CD4-positive, alpha-beta T cell treated with Interleukin-6 for 4 hours (primary cell): ENCODE measurements at places on chromosomes 6 and 20.

GRCh38 chr20:54065601-54066038, 4.8 kb downstream of the BCAS1 start:
- DNase-seq: no peak

DNA sequence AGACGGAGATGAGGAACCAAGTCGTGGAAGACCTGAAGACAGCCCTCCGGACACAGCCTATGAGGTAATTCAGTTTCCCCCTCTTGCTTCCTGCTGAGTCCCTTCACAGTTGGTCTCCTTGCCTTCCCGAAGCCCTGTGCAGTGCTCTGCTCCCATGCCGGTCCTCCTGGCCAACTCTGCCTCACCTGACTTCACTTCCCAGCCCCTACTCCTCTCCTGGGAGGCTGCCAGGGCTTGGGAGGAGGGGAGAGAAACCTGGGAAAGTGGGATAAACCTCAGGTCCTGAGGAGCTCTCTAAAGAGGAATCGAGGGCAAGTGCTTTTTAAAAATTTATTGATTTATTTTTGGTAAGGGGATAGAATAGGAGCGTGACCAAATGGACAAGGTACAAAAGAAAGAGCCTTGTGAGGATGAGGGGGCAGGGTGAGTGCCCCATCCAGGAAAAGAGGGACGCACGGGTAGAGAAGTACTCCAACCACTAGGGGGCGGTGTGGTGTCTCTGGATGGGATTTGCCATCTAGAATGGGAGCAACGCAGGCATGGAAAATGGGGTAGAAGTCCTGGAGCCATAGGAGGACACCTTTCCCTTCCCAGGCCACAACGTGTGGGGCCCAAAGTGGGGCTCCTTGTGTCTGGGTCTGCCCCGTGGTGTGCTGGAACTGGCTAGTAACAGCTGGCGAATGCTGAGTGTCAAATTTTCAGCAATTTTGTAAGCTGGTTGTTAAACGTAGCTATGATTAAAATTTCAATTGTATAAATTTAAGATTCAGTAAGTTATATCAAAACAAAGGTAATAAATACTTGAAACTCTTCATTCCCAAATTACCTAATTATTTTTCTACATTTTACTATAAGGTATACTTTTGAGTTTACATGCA, 69.0 kb downstream of the MOCS1 start:
- DNase-seq: peak; percentile 63

GRCh38 chr6:157264701-157265100, 58.6 kb downstream of the TMEM242 start:
- no peak for DNase-seq

GRCh38 chr20:44186674-44187053, 324 bp downstream of the JPH2 start:
- no peak for DNase-seq

- no peak for DNase-seq
These were observed 1.1 kb downstream of the VGLL2 start for GRCh38 chr6:117266257-117267053.

DNA sequence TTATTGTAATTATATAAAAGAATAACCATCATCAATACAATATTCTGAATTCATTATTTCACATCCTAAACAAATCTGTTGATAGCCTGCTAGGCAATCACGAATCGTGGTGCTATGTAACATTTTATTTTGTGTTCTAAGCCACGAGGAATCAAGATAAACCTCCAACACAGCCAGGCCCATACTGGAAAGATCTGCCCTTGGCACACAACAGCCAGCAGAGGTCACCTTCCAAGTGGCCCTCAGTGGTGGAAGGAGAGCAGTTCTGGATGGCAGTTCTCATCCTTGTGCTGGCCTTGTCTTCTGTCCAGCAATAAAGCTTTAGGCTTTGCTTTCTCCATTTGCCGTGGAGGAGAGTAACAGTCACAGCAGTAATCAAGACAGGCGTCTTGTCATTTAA, 13.2 kb downstream of the ZNF831 start:
- no peak for DNase-seq

DNA sequence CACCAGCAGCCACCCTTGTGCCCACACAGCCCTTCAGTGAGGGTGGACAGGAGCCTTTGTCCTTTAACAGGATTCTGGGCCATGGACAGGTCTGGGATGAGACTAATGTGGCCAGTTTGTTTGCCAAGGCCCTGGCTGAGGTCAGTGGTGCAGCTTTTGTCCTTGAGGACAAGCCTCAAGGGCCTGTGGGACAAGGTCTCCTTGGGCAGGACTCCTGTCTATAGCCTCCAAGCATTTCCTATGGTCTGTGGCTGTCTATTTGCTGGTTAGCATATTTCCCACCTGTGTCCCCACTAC, 44.1 kb downstream of the SUN5 start:
- no peak for DNase-seq

DNA sequence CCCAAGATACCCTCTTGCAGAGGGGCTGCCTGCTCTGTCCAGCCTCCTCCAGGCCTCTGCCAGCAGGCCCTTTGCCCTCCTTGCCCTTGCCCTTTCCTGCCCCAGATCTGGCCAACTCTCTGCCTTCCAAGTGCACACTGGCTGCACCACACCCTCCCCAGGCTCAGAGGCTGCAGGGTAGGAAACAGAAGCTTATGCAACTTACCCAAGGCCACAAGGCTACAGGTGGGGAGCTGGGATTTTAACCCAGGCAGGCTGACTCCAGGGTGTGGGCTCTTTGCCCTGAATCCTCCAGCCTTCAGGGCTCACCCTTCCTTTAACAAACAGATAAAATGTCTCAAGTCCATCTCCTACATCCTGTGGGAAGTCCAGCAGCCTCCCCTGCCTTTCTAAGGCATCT, 14.5 kb upstream of the TRAF3IP2 start:
- no peak for DNase-seq

DNA sequence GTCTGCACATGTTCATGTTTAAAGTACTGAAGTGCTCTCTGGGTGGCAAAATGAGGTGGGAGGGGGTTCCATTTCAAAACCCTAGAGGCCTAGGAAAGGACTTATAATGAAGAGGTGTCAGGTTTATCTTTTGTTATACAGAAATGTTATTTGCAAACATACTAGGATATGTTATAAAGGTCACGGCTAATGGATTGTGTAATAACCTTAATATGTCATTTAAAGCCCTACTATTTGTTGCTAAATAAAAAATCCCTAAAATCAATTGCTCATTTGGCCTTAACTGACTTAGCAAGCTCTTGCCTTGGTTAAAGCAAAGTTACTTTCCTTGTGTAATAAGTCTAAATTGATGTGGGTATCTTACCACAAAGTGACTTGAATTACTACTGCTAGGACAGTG, 8.8 kb downstream of the NKX2-4 start:
- no peak for DNase-seq

DNA sequence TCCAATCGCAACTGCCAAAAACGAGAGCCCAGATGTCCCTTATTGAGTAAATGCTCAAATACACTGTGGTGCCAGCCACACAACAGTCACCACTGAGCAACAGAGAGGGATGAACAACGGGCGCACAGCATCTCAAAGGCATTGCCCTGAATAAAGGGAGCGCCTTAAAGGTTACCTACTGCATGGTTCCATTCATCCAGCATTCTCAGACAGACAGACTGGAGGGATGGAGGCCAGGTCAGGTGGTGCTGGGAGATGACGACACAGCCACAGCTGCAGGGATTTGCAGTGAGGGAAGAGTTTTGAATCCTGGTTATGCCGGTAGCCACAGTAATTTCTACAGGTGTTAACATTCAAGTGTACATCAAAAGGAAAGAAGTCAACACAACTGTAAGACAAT, 615.5 kb upstream of the AGPAT4 start:
- no peak for DNase-seq

GRCh38 chr20:34163307-34163706, 51.3 kb upstream of the EIF2S2 start:
- DNase-seq: no peak

GRCh38 chr6:41682056-41682477, 43.8 kb downstream of the MDFI start:
- peak; percentile 75 for DNase-seq

DNA sequence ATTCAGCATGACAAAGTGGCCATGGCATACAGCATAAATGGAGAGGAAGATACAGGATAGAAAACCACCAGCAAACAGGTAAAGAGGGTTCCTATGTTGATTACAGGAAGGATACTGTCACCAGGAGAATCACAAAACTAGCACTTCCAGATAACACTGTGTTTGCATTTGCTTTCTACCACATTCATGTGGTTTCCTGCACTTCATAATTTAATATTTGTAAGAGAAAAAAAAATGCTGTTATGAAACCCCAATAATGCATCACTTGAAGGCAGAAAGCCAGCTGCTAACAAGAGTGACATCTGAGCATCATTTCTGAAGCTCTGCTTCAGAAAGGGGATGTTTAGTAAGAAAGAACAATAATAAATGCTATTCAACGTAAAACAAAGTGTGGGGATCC, 106.6 kb downstream of the ATXN1 start:
- DNase-seq: peak; percentile 14

GRCh38 chr6:161261325-161261724, 12.5 kb downstream of the AGPAT4 start:
- DNase-seq: no peak

DNA sequence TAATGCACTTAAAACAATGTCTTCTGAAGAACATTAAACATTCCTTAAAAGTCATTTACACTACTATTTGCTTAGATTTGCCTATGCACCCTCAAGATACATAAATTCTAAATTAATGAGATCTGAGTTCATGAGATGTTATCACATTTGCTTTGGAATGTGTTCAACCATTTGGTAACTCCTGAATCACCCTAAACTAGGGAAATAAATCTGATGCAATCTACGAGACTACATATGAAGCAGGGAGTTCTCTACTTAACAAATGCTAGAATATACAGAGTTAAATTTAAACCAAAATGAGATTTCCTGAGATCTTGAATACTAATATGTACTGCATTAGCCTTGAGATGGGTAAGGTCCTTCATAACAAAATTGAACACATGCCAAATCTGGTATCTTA, 170.1 kb downstream of the CLIC5 start:
- DNase-seq: no peak

DNA sequence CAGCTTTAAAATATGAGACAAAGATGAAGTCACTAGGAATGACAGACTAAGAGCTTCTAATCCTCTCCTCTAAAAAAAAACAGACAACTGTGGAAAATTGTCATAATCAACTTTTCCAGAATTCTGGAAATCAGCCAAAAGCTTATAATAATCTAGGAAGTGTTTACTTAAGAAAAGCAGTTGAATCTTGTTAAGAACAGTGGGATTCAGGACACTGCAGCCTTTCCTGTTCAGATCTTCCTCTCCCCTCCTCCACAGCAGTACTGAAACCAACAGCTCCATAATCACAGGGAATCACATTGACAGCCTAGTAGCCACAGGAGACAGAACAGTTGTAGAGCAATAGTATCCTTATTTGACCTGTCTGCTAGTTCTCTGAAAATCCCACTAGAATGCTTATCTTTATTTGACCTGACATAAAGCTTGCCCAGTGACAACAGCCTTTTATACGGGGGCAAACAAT, 41.6 kb downstream of the IBTK start:
- no peak for DNase-seq

- peak; percentile 33 for DNase-seq
These were observed 54.4 kb upstream of the CEP85L start for GRCh38 chr6:118705544-118706491.

DNA sequence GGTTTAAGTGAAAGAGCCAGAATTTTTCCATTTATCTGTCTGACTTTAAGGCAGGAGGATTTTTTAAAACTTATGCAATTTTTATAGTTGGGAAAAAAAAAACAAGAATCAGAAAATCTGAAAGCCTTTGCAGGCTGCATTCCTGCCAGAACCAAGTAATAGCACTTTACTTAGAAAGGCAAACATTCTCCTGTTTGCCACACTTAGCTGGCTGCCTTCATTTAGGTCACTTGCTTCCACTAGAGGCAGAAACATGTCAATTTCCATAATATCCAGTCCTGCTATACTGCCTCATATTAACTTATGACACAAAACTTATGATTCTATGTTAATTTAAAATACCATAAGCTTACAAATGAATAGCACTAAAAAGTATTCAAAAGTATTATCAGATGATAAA, 425.8 kb downstream of the FRK start:
- DNase-seq: no peak

- DNase-seq: peak; percentile 65
These were observed 4.2 kb upstream of the NCR3 start for GRCh38 chr6:31597006-31597405.

DNA sequence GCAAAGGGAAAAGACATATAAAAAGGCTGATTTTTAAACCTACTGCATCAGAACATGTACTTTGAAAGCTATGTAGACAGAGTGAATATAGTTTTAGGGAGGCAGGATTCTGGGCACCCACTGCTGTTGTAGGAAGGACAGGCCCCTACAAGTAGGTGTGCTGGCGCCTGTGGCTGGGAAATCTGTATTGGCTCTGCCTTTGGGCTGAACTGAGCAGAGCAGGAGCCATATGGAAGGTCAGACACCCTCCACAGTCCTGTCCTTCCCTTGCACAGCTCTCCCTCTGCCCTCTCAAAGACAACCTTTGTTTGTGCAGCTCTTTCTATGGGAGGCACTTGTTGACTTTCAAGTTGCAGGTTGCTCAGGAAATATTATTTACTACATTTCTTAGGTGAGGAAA, 18.4 kb upstream of the ULBP3 start:
- no peak for DNase-seq

- no peak for DNase-seq
These were observed 113.9 kb upstream of the NAA20 start for GRCh38 chr20:19903168-19903811.

GRCh38 chr20:54044156-54044555, 26.2 kb downstream of the BCAS1 start:
- no peak for DNase-seq
